ENCODE measurements at places on chromosomes 1 and 21.

DNA sequence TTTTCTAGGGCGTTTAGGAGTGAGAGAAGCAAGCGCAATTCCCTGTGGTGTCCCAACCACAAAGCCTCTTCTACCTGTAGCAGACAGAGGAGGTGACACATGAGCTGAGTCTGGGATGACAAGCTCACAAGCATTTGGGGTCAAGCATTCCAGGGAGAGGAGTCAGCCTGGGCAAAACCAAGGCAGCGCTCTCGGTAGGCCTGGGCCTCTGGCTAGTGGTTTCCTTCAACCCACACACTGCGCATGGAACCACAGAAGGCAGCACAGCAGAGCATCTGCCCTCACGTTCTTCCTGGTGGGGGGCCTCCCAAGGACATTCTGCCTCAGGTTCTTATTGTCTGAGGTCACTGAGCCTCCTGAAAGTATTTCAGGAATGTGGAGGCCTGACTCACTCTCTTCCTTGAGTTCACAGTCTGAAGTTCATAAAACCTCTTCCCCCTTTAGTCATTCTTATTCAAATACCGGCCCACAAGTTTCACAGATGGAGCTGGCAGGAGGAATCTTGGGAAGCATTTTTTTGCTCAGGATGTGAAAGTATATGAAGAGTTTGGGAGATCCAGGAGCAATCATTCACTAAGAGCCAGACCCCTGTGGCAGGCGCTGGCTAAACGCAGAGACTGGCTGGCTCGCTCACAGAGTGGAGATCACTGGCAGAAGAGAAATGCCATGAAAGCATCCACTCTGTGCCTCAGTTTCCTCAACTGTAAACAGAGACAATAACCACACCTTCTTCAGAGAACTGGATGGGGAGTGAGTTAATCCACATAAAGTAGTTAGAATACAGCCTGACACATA lies 26.8 kb downstream of the CCN1 start:
- no peak for DNase-seq

DNA sequence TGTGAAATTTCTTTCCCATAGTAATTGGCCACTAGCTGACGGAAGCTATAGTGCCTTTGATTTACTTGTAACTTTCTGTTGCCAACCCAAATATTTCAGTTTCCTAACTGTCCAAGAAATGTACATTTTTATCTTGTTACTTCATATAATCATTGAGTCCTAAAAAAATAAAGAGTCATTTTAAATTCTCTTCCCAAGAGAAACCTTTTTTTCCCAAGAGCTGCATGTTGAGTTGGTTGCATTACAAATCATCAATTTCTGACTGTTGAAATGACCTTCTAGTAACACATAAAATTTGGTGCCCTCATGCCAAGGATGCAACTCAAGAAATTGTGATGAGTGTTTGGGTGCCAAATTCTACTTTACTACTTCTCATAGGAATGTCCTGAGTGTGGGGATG lies 61.0 kb downstream of the HMCN1 start:
- no peak for DNase-seq

DNA sequence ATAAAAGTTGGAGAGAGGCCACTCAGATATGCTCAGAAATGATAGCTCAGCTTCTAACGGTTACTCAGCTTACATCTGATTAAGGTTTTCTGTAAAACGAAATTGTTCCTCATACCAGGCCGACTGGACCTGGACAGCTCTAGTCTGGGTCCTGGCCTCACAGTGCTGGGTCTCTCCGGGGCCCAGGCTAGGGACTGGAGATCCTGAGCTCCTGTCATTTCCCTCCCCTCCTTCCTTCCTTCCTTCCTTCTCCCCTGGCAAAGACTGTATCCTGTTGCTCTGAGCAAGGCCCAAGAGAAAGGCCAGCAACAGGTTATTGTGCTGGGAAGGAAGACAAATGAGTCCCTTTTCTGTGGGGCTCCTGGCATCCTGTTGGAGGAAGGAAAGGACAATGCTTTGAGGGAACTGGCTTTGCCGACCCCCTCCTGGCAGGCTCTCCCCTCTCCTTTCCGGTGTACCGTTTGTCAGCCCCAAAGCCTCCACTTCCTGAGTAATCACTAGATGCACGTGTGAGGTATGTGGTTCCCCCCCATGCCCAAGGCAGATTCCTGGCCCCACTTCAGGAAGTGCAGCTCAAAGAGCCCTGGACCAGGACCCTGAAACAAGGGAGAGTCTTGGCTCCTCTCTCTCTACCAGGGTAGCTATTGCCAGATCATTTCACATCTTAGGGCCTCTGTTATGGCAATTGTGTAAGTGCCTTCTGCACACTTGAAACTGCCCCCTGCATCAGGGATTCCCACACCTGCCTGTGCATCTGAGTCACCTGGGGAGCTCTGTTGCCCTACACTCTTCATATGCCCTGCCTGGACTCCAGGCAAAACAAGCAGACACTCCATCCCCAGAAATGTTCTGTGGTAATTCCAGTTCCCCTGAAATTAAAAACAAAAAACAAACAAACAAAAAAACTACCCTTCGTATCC lies 212.7 kb upstream of the FGGY start:
- DNase-seq, result no peak

- DNase-seq, result no peak
These were observed 6.3 kb downstream of the MX2 start for GRCh38 chr21:41367945-41368734.

DNA sequence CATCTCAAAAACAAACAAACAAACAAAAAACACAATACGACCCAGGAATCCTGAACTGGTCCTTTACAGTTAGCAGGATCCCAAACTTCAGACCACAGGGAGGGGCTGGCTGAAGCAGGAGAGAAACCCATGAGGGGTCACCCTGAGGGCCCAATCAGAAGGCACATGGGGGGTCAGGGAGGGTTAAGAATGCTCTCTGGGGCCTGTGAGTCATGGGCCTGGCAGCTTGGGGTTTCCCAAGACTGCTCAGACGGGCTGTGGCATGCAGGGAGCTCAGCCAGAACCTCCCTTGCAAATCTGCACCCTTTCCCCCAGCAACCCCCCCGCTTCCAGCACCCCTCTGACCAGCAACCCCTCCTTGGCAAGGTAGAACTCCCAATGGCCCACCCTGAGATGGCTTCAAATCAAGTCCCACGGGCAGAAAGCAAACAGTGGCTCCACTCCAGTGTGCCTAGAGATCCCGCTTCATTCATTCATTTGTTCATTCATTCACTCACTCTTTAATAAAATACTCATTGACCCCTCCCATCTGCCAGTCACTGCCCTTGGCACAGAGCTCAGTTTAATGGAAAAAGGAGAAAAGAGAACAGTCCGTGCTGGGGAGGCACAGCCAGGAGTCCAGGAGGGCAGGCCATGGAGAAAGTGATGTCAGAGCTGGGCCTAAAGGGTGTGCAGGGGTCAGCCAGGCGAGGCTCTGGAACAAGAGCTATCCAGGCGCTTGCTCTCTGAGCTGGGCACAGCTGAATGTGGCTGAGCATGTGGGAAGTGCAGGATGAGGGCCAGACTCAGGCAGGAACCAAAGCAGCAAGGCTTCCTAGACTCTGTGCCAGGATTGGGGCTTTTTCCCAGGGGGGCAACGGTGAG lies 8.2 kb downstream of the UQCRHL start:
- no peak for DNase-seq

- DNase-seq, result no peak
These were observed 23.0 kb downstream of the MTARC1 start for GRCh38 chr1:220809704-220810103.
